ENCODE measurements at places on chromosomes 2 and 18. TPM values are rescaled to one million over a fixed set of nuclear protein-coding genes. Genes with fewer than 3 reads are reported as not detected.

- DNase-seq, result no peak
These were observed 130.3 kb upstream of the LRRTM4 start for GRCh38 chr2:77652499-77652898.

GRCh38 chr2:241007880-241008710 is 9.7 kb downstream of the SNED1 start:
- peak; percentile 52 for DNase-seq

DNA sequence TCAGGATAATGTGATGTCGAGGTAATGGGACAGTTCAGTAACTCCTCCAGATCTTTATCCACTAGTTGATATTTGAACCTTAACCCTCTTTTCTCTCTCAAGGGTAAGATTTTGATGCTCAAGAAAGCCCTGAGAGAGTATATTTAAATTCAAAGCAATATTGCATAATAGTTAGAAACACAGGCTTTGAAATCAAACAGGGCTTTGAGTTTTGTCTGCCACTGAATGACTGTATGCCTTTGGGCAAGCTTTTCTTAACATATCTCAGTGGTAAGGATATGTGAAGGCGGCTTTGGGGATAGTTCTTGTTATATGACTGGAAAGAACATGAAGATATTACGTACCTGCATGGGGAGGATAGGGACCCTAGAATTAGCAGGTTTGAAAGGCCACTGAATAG is 11.1 kb downstream of the ITPRID2 start:
- DNase-seq, result no peak

- DNase-seq, result no peak
These were observed 13.5 kb upstream of the XDH start for GRCh38 chr2:31428001-31428418.

- DNase-seq, result no peak
These were observed 44.6 kb downstream of the CD8B2 start for GRCh38 chr2:106531676-106532214.

- DNase-seq, result no peak
These were observed 154.5 kb downstream of the TPO start for GRCh38 chr2:1567556-1568344.

GRCh38 chr2:108620656-108621055 is 86.4 kb downstream of the LIMS1 start:
- no peak for DNase-seq

DNA sequence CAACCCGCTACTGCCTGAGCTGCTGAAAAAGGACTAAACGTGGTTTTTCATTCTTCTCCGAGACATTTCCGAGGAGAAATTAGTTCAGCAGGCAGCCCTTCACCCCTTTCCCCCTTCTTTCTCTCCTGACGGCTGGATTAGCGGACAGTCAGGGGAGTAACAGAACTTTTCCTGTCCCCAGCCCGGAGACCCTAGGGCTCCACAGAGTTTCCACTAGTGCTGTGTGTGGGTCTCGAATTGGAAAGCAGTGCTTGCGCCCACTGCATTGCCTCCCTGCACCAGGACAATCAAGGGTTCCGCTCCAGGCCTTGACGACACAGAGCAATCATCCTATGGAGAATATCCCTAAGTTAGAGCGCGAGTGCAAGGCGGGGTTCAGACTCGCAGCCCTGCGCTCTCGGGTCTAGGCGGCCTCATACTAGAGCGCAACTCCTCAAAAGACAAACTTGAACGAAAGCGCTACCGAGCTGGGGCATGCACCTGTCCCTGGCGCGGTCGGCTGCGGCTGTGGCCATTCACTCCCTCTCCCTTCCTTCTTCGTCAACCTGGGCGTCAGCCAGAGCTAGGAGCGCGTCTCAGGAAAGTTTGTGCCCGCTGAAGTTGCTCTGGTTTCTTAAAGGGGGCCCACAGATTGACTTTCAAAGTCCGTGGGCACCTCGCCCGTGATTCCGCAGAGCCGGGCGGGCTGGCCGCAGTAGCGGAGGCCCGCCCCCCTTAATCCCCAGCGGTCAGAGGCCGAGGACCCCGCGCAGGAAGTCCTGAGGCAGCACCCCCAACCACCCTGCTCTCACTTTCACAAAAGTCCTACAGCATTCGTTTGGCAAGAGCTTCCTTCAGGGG is 801 bp downstream of the OSR1 start:
- DNase-seq, result no peak

- DNase-seq, result no peak
These were observed 33.8 kb downstream of the RTP5 start for GRCh38 chr2:241903121-241904010.

DNA sequence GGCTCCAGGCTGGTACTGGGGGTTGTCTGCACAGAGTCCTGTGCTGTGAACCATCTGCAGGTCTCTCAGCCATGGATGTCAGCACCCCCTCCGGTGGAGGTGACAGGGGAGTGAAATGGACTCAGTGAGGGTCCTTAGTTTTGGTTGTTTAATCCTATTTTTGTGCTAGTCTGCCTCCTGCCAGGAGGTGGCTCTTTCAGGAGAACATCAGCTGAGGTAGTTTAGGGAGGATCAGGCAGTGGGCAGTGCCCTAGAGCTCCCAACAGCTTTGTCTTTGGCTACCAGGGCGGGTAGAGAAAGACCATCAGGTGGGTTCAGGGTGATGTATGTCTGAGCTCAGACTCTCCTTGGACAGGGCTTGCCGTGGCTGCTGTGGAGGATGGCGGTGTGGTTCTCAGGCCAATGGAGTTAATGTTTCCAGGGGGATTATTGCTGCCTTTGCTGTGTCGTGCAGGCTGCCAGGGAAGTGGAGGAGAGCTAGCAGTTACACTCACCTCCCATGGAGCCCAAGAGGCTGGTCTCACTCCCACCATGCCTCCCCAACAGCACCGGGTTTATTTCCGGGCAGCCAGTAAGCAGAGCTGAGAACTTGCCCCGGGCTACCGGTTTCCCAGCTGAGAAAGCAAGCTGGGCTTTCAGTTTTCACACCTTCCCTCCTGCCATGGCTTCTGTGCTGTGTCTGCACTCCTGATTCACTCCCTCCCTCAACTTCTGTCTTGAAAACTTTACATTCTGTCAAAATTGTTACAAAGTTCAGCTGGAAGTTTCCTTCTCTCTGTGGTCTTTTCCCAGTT is 563.4 kb downstream of the XIRP2 start:
- no peak for DNase-seq

DNA sequence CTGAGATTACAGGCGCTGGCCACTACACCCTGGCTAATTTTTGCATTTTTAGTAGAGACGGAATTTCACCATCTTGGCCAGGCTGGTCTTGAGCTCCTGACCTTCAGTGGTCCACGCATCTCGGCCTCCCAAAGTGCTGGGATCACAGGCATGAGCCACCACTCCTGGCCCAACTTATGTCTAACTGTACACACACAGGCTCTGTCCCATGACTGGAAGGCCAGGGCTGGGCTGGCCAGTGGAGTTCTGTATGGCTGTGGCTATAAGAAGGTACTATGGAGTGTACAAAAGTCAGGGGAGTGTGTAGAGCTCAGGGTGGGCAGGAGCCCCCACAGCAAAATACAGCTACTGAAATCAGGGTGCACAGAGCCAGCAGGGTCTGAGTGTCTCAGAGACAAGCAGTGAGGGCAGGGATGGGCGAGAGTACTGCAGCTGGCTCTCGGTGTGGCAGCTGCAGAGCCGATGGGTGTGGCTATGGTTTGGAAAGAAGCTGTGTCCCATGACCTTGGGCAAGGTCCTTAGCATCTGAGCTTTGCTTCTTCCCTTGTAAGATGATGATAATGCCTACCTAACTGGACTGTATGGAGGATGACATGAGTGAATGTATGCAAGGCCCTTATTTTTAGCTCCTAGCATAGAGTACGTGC is 10.4 kb upstream of the MSGN1 start:
- DNase-seq, result no peak

GRCh38 chr2:235232449-235233433 is 261.1 kb upstream of the AGAP1 start:
- no peak for DNase-seq

GRCh38 chr2:119608553-119608952 is 64.3 kb downstream of the CFAP221 start:
- no peak for DNase-seq

DNA sequence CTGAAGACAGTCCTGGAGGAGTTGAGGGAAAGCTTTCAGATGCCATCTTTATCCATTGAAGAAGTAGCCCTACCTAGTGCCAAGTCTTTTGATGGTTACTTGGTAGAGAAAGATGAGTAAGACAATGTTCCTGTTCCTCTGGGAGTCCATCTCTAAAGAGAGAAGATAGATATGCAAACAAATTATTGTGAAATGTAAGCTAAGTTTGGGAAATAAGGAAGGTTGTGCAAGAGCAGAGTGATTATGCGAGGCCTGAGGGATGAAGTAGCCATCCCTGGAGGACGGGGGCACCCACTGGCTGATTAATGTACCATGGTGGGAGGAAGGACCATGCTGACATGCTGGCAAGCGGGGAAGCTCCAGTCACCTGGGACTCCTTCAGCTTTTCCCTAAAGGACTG is 994 bp upstream of the DTNA start:
- DNase-seq, result no peak

DNA sequence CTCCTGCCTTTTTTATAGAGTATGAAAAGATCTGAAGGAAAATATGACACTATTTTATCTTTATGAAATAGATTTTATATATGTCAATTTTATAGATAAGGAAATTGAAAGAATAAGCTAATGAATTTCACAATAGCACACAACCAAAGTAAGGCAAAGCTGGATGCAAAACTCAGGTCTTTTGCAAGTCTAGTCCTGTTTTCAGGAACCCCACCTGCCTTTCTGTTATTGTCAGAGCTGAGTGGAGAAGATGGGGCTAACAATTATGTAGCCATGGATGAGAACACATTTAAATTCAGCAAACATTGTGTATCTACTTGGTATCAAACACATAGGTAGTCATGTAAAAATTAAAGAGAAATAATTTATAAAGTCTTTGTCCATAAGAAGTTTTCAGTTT is 161.5 kb upstream of the ZEB2 start:
- DNase-seq, result no peak

DNA sequence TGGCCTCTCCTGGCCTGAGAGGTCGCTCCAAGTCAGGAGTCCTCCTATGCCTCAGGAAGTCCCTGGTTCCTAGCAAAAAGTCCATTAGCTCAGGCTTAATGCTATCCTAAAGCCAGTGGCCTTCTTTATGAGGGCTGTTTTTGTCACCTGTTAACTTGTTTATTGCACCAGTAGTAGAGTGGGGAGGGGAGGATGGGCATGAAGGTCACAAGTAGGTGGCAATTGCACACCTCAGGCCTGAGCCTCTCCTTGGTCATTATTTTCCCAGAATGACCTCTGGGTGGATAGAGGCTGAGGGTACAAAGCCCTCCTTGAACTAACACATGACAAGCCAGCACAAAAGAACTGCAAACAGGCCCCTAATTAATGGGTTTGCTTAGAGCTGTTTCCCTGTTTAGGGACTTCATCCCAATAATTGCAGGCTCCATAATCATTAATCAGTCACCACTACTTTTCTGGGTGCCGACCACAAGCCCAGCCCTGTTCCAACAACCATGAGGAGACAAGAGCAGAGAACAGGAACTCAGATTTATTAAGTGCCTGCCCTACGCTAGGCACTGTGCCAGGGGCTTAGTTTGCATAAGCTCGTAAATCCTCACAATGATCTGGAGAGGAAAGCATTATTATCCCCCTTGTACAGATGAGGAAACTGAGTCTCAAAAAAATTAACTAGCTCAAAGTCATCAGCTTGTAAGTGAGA is 123.0 kb upstream of the PKDCC start:
- DNase-seq, result no peak

Gene REG3A
- total RNA-seq, result 0.45 TPM

Gene GAL3ST2
- total RNA-seq, result 0.45 TPM

Gene GKN2
- not detected for total RNA-seq

Gene NT5DC4
- total RNA-seq, result not detected

Gene PLEK
- 2.7 TPM for total RNA-seq

Gene TCF4
- 549 TPM for total RNA-seq

Gene CRYGA
- total RNA-seq, result not detected

Gene RETREG2
- 42.8 TPM for total RNA-seq

Gene TACR1
- total RNA-seq, result 1.00 TPM

Gene PRSS56
- total RNA-seq, result 0.18 TPM

Gene SLC66A3
- 9.7 TPM for total RNA-seq

All from cerebellum (tissue), 4 donors.